ENCODE measurements at places on chromosomes 12 and 14.

DNA sequence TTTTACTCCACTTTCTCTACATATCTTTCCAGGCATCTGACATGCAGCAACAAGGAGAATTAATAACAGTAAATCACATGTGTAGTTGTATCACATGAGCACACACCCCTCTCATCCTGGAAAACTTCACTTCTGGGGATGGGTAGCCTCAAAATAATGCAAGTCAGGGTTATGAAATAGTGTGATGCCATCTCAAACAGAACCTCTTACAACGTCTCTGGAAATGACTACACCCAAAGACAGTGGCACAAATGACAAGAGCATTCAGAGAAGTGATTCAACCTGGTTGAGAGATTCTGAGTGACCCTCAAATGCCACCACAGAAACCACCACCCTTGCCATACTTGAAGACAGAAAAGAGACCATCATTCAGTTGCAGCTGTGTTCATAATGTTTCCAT, 2.8 kb downstream of the DIO2 start:
- no peak for DNase-seq

- DNase-seq = no peak
Measured at GRCh38 chr14:29918981-29919380, 8.7 kb downstream of the PRKD1 start.

DNA sequence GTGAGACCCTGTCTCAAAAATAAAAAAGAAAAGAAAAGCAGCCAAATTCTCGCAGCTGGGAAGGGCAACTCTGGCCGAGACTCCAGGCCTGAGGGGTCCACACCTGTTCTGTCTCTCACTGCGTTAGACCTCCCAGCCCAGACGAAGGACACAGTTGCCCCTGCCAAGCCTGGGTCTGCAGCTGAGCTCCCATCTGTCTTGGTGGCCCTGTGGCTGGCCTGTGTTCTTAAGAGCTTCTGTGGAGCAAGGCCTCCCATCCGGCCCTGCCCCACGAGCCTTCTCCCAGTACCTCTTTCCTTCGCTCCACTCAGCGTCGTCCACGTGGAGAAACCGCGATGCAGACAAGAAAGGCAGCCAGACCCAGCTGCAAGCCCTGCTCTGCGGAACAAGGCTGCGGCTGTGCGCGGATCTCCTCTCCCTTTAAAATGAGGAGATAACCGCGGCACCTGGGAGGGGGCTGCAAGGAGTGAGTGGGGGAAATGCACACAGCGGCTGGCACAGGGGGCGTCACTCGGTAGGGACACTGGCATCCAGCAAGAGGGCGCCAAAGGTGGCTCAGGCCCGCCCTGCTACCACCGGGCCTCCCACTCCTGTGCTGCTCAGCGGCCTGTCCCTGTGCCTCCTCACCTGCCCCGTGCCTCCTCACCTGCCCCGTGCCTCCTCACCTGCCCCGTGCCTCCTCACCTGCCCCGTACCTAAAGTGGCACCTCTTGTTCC, 42.4 kb downstream of the LRRC74A start:
- no peak for DNase-seq

GRCh38 chr14:42000450-42000849, 393.8 kb downstream of the LRFN5 start:
- no peak for DNase-seq

- no peak for DNase-seq
Measured at GRCh38 chr12:51683763-51684357, 92.8 kb downstream of the SCN8A start.
